ENCODE measurements at places on chromosomes 6 and 20.

- no peak for DNase-seq
Observed at GRCh38 chr6:132054525-132054924, 103.4 kb upstream of the CCN2 start.

DNA sequence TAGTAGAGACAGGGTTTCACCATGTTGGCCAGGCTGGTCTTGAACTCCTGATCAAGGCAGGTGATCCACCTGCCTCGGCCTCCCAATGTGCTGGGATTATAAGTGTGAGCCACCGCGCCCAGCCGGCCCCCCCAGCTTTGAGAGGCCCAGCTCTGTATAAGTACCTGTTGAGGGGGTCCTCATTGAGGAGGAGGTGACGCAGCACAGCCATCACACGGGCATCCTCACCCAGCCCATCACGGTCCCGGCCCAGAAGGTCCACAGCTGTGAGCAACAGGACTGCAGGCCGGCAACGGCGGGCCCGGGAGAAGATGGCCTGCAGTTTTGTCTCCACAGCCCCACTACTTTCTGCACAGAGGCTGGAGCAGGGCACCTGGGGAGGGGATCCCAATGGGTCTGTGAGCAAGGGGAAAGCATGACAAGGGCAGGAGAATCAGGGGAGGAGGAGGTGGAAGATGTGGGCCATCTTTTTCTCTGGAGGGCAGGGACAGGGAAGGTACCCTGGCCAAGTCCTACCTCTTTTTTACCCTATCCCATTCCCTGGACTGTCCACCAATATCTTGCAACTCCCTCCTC lies 7.7 kb downstream of the GNMT start:
- no peak for DNase-seq

- DNase-seq = no peak
Observed at GRCh38 chr6:19802656-19803055, 34.5 kb upstream of the ID4 start.

DNA sequence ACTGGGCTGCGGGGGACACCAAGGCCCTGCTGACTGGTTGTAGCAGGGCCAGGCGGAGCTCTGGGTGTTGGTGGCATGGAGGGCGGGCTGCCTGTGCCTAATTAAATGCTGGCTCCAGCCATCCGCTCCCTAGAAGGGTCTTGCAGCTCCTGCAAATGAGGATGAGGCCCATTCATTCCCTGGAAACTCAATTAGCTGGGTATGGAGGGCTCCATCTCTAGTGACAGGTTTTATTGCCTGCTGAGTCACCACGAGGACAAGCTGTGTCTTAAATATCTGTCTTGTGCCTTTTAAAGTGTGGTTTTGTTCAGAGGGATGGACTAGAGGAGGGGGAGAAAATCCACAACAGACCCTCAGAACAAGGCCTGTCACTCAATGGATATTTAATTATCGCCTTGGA lies 60.9 kb downstream of the SULF2 start:
- no peak for DNase-seq

- DNase-seq = no peak
Observed at GRCh38 chr6:109406196-109406595, 23.9 kb upstream of the CD164 start.

DNA sequence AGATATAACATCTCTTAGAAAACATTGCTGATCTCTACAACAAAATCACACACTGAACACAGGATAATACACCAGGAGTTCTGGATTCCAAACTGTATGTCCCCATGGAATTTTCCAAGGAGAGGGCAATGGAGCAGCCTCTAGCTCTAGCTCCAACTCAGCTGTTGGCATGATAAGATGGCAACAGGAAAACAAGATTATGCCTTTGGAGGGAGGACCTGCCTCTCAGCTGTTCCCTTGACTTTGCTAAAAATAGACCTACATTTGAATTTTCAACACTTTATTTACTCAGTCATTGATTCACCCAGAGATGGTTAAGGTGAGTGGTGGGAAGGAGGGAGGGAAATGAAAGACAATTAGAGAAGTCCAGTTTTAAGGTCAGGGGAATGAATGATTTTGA lies 246.7 kb downstream of the ALDH8A1 start:
- no peak for DNase-seq

GRCh38 chr20:31704225-31705119 lies 18.2 kb downstream of the BCL2L1 start:
- DNase-seq = peak; percentile 54

- DNase-seq = no peak
Observed at GRCh38 chr20:53468587-53468986, 125.1 kb downstream of the ZNF217 start.

- peak; percentile 20 for DNase-seq
Observed at GRCh38 chr6:166554316-166554715, 32.2 kb downstream of the RAMACL start.

GRCh38 chr6:34866509-34866908 lies 21.3 kb downstream of the TAF11 start:
- no peak for DNase-seq

Measured in mesothelial cell of epicardium (in vitro differentiated cells).